ENCODE measurements at places on chromosomes 2 and 18. TPM values are rescaled to one million over a fixed set of nuclear protein-coding genes. Genes with fewer than 3 reads are reported as not detected.

Gene PRSS56
- not detected for total RNA-seq

Gene TPO
- total RNA-seq = 0.27 TPM

Gene PDK1
- 53.0 TPM for total RNA-seq

Gene CRYGD
- 0.69 TPM for total RNA-seq

Gene MYOM1
- total RNA-seq = 1.4 TPM

Gene SKA1
- 2.2 TPM for total RNA-seq

Gene APCDD1
- not detected for total RNA-seq

Gene ZNF513
- total RNA-seq = 20.9 TPM

Gene ANXA4
- total RNA-seq = 16.5 TPM

Measured in CD4-positive, CD25-positive, alpha-beta regulatory T cell (primary cell).